Mesothelial cell of epicardium (in vitro differentiated cells): ENCODE measurements at places on chromosomes 12 and 14. TPM values are rescaled to one million over a fixed set of nuclear protein-coding genes. Genes with fewer than 3 reads are reported as not detected.

- no peak for DNase-seq
Observed at GRCh38 chr12:74551291-74551690, 13.7 kb downstream of the ATXN7L3B start.

Gene IFNG-AS1
- not detected in 3 replicates for total RNA-seq

Gene RPGRIP1
- 0.29 to 0.35 TPM (median 0.29 TPM) in 3 replicates for total RNA-seq

- DNase-seq: no peak
Observed at GRCh38 chr12:81987371-81987770, 228.2 kb upstream of the PPFIA2 start.

Gene CYP27B1
- 3.3 to 4.7 TPM (median 4.0 TPM) in 3 replicates for total RNA-seq

GRCh38 chr12:15322164-15323061 is at the start of gene PTPRO:
TSS of gene PTPRO (plus strand) at chr12:15322508.
- peak; percentile 61 for DNase-seq

DNA sequence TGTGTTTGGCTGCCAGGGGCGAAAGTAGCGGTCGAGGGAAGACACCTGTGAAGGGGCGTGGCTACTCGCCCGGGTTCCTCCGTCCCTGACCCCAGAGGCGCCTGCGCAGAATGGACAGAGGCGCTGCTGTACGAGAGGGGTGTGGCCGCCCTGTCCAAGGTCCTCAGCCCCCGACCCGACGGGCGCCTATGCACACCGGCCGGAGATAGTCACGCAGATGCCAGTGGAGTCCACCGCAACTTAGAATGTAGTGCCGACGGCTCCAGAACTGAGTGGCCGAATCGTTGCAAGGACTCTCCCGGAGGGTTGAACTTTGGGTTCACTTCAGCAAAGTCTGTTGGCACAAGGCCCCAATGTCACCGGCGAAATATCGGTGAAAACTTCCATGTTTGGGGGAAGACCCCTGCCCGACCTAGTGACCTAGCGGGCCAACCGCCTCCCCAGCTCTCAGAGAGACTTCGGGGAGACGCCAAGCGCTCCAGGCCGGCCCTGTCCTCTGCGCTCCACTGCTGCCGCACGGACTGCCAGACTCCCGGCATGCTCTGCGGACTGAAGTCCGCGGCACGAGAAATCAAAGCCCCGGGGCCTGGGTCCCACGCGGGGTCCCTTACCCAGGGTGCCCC is 541 bp upstream of the RNU6-7 start:
- peak; percentile 81 for DNase-seq

- no peak for DNase-seq
Observed at GRCh38 chr12:2259369-2259768, 206.6 kb downstream of the CACNA1C start.

DNA sequence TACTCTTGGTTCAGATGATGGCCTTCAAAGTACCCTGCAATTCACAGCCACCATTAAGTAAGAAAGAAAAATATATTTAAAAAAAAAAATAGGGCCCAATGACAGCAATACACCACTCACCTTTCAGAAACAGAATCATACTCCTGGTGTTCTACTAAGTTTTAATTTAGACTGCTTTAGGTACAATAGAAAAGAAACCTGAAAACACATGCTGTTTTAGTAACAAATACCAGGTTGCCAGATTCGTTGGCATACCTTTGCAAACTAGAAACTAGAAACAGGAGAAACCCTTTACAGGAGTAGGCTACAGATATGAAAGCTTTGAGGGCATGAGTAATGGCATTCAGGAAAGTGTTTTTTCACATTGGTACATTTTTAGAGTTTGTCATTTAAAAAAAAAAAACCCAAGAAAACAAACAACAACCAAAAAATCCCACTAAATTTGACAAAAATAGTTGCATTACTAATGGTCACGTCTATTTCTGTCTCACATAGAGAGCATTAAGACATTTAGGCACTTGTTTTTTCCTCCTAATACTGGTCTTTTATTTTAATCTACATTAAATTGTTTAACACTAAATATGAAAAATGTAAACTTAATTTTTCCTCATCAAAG is 4.0 kb downstream of the SIX1 start:
- no peak for DNase-seq

DNA sequence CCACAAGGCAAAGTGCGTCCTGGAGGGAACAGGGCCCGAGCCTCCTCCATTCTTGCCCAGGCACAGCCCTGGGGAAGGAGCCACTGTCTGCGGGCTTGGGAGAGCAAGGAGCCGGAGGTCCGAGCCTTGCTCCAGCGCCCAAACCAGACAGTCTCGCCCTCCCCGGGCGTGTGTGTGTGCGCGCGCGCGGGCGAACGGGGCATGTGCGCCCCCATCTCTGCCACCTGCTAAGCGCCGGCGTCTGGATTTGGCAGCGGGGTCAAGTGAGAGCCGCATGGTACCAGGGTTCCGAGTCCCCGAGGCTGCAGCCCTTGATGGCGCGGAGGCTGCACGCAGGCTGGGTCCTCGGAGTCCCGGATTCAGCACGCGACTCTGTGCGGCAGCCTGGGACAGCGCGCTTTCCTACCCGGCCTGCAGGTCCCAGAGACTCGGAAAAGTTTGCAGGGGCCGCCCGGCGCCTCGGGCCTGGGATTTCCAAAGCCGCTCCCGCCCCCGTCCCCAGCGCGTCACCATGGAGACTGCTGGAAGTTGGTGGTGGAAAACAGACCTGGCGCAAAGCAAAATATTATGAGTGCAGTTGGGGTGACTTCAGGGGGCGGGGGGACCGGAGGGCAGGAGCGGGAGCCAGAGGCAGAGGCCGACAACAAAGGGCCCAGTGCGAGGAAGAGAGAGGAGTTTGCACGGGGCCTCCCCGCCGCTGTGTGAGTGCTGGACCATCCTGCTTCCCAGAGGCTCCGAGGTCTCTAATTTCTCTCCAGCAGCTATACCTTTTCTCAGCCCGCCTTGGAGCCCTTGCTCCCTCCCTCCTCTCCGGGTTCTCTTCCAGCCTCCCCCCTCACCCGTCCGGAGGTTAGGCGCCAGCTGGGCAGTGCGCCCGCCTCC is 4.2 kb downstream of the RFX4 start:
- DNase-seq: no peak

GRCh38 chr12:46787496-46788055 is 38.2 kb downstream of the SLC38A4 start:
- DNase-seq: no peak

- DNase-seq: no peak
Observed at GRCh38 chr14:59274991-59275391, 86.5 kb downstream of the DAAM1 start.

DNA sequence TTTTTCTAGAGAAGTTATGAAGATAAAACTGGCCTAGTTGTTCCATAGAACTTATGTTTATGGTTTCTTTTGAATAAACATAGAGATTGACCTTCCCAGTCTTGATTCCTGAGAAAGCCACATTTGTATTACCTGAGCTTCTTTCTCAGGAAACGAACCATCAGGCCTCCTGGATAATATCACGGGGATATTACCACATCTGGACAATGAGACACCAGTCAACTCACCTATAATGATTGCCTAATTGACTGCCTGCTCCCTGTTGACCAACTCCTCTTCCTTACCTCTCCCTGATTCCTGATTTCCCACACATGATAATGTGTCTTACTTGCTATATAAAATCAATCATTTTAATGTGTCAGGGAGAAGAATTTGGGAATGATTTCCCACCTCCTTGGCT is 822.7 kb downstream of the LRFN5 start:
- no peak for DNase-seq
